ENCODE measurements at places on chromosomes 4 and X.

- no peak for DNase-seq
Measured at GRCh38 chrX:44876086-44876485, 3.1 kb downstream of the KDM6A start.

- no peak for DNase-seq
Measured at GRCh38 chr4:101667348-101667747, 123.2 kb upstream of the BANK1 start.

GRCh38 chrX:68438575-68438974 is 5.3 kb upstream of the OPHN1 start:
- no peak for DNase-seq

DNA sequence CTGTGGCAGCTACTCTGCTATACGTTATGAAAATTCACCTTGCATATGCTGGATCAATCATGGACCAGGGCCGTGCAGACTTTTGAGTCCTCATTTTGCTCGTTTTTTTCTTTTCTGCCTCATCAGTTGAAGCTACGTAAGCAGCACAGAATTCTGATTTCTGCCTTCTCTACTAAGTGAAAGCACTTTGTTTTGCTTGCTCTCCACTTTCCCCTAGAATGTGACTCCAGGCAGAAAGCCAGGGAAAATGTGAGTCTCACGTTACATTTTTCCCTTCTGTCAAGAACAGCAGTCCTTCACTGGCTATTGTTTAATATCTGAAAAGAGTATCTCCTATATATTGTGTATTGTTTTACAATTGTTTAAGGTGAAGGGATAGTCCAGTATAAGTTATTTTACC is 1840.1 kb downstream of the PCDH7 start:
- DNase-seq: no peak

- no peak for DNase-seq
Measured at GRCh38 chrX:110418316-110419235, 59.9 kb downstream of the RTL9 start.

GRCh38 chr4:125679989-125680388 is 365.2 kb downstream of the FAT4 start:
- DNase-seq: no peak

GRCh38 chrX:120260369-120260768 is 9.8 kb downstream of the ZBTB33 start:
- DNase-seq: no peak

DNA sequence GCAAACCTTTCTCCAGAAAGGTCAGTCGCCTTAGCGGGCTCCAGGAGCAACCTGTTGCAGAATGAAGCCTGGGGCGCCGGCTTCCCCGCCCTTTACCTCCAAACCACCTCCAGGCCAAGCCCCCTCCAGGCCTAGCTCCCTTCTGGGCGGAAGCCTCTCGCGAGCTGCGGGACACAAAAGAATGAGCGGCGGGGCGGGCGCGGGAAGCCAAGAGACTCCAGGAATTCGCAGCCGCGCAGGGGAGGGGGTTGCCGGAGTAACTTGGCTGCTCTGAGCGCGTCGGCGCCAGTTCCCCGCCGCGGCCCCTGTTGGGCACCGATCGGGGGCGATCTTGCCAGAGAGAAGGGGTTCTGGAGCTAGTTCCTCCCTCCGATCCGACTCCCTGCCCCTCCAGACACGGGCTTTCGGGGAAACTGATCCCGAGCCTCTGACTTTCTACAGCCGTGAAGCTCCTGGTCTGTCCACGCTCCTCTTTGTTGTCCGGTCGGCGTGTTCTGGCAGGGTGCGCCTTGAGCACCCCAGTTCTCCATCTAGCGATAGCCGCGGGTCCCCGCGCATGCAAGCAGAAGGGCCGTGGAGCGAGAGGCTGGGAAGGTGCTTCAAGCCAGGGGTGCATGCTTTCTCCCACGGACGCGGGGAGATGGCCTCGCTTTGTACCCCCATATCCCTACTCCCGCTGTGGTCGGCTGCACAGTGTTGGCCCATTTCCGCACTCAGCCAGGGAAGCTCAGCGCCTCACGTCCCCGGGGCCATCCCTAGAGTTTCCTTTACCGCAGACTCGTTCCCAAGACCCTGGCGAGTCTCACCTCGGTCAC is 1.2 kb downstream of the PROM1 start:
- DNase-seq: no peak

DNA sequence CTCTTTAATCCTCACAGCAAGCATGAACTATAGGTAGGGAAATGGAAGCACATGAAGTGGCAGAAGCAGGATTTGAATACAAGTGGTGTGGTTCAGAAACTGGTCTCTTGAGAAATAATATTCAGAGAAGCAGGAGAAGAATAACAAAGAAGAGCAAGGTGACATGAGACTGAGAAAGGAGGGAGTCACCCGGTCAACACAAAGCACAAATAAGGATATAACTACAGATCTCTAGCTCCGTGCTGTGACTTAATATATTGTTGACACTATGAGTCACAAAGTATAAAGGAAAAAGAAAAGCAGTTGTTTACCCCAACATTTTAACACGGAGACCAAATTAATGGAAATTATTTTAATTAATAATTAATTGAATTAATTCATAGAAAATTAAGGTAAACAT is 204.5 kb downstream of the CPE start:
- DNase-seq: no peak

- no peak for DNase-seq
Measured at GRCh38 chr4:99078336-99078735, 10.3 kb downstream of the ADH5 start.

GRCh38 chr4:9811806-9812205 is 30.4 kb downstream of the DRD5 start:
- DNase-seq: no peak

DNA sequence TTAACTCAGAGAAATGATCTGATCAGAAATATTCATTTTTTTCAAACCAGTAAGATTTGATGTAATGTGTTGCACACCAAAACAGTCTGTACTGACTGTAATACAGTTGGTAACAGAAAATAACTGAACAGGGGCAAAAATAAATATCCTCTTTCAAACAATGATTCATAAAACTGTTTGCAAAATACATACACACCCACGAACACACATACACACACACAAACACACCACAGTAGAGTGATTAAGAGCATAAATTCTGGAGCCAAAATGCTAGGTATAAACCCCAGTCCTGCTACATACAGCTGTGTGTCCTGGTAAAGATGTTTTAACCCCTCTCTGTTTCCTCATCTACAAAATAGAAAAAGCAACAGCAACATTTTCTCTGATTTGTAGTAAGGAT is 376.6 kb downstream of the PDGFC start:
- no peak for DNase-seq

DNA sequence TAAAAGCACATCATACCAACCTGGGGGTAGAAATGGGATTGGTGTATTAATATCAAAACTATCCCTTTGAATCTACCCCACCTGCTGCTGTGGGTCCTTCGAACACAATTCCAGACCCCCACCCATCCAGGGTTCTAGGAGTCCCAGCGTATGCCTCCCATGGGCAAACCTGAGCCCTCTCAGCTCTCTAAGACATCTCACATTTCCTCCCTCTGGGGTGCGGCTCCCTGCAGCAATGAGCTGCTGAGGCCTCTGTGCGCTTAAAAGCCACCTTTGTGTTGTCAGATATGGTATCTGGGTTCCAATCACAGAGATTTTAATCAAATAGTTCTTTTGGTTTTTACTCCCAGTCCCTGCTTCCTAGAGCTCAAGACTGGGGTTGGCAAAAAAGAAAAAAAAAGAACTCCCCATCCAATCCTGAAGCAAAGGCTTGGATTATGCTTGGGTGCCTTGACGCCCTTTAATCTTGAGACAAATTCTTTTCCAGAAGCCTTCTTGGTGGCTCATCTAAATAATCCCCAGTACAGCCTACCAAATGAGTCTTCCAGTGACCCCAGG is 37.5 kb upstream of the NOCT start:
- no peak for DNase-seq

DNA sequence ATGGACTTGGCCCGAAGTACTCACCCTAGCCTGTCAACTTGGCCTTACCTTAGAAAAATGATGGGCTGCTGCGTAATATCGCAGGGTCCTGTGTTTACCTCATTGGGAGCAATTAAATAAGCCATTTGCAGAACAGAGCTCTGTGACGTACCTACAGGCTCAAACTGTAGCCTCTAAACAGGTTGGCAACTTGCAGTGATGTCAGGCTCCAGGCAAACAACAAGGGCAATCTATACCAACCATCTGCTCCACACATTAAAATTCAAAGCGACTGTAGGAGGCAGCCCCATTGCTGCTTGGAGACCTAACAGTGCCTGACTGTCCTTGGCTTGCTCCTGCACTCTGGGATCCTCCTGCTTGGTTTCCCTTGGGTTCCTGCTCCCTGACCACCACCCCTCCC is 17.2 kb downstream of the VGLL1 start:
- DNase-seq: no peak

DNA sequence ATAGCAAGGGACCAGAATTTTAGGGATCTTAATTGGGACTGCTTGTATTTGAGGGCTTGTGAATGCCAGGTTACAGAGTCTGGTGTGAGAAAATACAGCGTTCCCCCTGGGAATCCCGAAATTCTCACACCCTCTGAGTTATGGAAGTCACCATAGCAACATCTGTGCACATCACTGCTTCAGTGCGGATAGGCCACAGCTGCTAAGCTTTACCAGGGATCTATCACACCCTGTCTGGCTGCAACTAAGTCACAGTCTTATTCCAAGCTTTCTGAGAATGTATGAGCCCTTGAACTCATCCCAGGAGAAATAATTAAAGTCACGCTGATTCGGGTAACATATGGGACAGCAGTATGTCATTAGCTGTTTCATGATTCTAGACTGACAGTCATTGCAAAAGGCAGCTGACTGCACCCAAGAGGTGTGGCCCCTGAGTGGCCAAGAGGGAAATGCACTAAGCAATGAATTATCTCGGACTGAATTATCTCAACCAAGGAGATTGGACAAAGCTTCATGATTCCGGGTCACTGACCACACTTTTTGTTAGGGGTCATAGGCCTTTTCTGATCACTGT is 46.7 kb upstream of the BTC start:
- no peak for DNase-seq

DNA sequence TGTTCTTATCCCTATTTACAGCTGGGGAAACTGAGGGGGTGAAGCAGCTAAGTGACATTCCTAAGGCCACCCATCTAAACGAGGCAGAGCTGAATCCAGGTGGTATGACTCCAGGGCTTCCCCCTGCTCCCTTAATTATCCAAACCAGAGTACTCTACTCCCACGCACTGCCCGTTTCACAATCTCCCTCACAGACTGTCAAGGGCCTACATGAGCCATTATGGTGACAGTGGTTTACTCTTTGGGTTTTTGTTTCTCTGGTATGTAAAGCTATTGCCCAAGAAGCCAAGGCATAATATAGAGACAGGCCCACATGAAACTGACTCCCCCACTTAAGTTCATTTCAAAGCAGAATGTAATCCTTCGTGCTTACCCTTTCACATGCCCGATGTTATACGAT is 95.1 kb downstream of the NHS start:
- DNase-seq: no peak

GRCh38 chrX:134569306-134569705 is 89.0 kb downstream of the PLAC1 start:
- DNase-seq: no peak

- DNase-seq: no peak
Measured at GRCh38 chr4:78765432-78766006, 10.6 kb upstream of the BMP2K start.

GRCh38 chrX:114800719-114801118 is 216.7 kb downstream of the IL13RA2 start:
- DNase-seq: no peak

GRCh38 chr4:86043755-86044592 is 315.9 kb downstream of the MAPK10 start:
- no peak for DNase-seq

DNA sequence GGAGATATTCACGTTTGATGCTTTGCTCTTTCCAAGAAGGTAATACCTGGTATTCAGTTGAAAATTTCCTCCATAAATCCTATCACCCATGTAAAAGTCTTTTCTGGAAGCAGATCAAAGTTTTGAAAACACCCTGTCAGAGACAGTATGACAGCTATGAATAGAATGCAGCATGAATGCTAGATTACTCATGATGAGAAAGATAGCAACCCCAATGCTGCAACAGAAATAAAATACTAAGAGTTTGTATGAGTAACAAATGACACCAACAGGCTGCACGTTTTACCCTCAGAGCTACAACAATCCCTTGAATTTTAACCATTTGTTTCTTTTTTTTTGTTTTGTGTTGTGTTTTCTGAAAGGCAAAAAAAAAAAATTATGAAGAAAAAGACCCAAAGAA is 108.6 kb downstream of the ARHGAP6 start:
- DNase-seq: no peak

DNA sequence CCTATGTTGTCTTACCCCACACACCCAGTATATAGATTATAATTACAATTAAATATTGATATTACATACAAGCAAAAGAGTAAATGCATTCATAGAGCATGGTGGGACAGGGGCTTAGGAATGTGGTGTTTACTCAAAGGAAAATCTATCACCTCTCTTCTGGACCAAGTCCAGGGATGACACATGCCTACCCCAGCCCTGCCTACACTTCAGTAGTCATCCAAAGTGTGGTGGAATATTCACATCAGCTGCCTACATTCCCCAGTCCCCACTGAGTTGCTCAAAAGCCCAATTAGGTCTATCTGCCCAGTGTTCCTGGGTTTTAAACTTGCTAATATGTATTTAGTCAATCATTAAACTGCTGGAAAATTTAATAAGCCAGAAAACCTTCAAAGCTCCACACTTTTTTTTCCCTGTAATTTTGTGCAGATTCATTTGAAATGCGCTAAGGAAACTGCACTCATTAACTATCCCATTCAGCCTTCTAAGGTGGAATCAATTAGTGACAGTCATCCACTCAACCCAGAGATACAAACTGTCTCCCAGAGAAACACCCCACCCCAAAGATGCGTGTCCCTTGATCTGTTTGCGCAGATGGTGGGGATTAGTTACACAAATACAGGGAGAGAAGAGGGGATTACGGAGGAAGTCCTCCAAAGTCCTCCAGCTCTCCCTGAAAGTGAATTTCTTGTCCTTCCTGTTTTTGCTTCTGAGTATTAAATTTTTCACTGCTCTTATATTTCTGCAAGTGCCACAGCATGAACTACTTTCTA is 91.7 kb upstream of the KDR start:
- DNase-seq: no peak

GRCh38 chrX:7074908-7075204 is 72.7 kb upstream of the STS start:
- no peak for DNase-seq

DNA sequence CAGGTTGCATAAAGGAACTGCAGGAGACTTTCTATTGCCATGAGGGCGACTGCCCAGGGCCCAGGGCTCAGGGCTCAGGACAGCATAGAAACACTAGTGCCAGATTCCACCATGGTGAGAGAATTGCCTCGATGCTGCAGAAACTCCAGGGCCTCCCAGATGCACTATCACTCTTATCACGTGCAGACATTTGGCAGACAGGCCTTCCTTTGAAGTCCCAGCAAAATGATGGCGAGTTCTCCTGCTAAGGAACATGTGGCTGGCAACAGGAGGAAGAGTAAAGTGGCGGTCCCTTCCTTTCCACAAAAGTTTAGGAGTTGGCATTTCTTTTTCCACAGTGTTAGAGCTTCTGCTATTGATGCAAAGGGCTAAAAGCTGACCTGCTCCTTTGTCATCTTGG is 214.0 kb upstream of the LNX1 start:
- no peak for DNase-seq

DNA sequence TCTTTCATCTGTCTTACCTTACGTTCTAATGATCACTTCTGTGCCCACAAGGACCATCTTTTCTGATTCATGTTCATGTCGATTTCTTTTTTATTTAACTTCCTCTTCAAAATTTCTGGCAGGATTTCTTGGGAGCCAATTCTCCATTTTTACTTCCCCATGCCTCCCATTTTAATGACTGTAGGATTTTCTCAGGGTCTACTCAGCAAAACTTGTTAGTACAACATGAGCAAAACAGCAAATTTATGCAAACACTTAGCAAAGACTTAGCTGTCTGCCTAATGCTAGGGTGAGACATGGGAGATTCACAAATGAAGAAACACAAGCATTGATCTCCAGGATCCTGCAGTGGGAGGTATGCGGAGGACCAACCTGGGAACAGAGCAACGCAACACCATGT is 5.5 kb downstream of the CD38 start:
- no peak for DNase-seq

All from stimulated activated CD8-positive, alpha-beta memory T cell treated with anti-CD3 and anti-CD28 coated beads, Interleukin-15, amount 100 ng/mL, for 24 hours (primary cell).